Ecto neural progenitor cell (in vitro differentiated cells): ENCODE measurements at places on chromosomes 6 and 20.

GRCh38 chr6:151722342-151722741 is 85.1 kb upstream of the ESR1 start:
- DNase-seq, result no peak

DNA sequence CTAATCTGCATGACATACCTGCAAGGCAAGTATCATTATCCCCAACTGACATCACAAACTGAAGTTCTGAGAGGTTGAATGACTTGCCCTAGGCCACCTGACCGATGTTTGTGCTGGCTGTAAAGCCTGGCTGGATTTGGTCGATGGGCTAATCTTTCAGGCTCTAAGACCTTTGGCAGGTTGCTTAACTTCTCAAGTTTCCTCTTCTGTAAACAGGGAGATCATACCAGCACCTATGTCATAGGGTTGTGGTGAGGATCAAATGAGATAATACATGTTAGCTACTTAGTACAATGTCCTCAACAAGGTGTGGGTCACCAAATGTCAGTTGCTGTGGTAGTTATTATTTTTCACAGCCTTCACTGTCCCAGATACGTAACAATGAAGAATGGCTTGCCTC is 14.2 kb downstream of the ANKRD66 start:
- DNase-seq, result no peak

GRCh38 chr6:154222716-154223115 is 133.9 kb downstream of the IPCEF1 start:
- DNase-seq, result no peak

DNA sequence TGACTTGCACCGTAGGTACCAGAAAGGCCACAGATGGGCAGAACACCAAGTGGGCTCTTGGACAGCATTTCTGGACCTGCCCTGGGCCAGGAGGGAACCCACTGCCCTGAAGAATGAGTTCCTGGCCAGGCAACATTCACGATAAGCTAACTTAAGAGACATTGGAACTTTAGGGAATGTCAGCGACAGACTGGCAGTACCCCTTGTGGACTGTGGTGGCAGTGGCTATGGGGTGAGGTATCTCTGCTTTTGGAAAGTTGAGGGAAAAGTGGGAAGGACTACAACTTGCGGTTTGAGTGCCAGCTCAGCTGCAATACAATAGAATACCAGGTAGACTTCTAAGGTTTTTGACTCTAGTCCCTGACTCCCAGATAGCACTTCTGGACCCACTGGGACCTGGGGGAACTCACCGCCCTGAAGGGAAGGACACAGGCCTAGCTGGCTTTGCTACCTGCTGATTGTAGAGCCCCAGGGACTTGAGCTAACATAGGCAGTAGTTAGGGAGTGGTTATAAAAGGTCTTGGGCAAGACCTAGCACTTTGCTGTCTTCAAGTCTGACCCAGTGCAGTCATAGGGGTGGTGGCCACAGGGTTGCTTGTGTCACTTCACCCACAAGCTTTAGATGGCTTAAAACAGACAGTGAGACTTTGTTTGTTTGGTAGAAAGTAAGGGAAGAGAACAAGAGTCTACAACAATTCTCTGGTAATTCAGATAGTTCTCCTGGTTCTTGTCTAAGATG is 617.6 kb downstream of the COL12A1 start:
- DNase-seq, result no peak

DNA sequence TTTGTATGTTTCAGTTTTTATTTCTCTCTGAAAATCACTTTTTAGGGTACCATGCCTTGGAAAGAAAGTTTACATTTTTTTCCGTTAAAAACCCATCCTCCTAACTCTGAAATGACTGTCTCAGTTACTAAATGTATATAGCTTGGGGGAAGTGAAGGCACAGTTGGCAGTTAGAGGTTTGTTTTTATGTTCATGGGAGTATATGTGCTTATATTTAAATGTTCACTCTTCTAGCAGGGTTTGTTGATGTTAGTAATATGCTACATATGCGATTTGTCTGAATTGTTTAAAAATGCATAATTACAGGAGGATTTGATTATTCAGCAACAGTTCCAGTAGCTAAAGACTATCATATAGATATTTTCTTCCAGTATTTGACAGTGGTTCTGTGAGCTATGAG is 31.1 kb downstream of the CDKAL1 start:
- DNase-seq, result no peak

DNA sequence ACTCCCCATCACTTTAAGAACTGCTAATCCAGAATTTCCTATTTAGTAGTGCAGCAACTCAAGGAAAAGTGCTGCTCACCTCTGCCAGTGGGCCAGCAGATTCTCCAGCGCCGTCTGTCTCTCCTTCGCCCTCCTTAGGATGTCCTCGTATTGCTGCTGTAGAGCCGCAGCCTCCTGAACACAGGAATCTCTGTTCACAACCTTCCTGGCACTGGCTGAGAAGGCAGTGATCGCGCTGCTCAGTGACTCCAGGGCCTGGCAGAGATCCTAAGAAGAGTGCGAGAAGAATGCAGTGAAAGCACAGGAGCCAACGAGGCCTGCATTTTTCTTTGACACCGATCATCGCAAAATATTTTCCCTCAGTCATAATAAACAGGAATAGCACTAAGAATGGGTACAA is 209.0 kb downstream of the SYNE1 start:
- DNase-seq, result peak; percentile 53

GRCh38 chr6:133648581-133648980 is 240.3 kb upstream of the TCF21 start:
- no peak for DNase-seq

DNA sequence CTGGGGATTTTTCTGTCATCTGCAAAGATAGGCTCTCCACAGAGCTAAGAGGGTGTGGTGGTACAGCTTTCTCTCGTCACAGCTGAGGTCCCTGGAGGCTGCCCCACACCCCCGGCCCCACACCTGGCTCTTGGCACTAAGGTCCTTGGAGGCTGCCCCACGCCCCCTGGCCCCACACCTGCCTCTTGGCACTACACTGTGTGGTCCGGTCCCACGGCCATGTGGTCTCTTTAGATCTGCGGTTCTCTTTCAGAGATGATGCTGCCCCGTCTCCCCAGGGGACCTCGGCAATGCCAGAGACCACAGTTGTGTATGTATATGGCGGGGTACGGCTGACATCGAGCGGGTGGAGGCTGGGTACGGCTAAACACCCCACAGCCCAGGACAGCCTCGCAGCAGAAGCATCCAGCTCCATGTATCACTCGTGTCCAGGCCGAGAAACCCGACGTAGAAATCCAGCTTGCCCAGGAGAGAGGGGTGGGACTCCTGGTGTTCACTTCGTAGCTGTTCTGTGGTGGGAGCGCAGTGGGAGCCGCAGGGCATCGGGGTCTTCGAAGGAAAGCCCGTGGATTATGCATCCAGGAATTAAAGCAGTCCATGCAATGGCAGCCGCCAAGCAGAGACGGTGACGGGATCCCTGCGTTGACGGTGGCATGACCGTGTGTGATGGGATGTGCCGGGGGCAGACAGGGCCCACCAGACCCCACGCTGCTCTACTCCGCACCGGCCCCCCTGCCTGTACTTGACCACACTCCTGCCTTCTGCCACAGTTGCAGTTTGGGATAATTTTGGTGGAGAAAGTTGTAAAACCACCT is 292.1 kb downstream of the CDH4 start:
- DNase-seq, result no peak

DNA sequence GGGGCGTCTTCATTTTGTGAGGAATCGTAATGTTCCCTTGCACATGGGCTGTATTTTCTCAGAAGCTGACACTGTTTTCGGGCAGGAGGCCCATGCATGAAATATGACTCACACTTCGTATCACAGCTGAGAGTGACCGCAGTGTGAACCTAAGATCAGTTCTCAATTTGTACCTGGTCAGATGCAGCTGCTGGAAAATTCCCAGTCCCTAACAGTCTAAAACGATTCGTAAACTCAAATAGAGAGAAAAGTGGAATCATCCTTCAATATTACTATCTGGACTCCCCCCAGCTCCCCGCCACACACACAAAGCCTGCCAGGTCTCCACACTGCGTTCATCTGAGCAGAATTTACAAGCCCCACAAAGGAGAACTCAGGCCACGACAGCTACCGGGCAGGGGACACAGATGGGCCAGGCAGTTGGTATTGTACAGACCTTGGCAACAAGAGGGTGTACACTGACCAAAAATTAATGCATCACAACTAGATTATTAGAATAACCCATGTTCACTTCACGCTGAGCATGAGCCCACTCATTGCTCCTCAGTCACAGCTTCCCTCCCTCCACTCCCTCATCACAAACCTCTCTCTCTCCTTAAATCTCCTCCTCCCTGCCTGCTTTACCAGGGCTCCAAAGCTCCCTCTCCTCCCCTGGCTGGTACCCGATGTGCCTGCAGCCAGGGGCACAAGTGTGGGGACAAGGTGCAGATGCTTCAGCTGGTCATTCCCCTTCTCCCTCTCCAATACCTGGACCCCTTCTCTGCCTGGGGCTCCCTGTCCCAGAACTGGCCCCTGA is 488.4 kb downstream of the PREX1 start:
- no peak for DNase-seq

DNA sequence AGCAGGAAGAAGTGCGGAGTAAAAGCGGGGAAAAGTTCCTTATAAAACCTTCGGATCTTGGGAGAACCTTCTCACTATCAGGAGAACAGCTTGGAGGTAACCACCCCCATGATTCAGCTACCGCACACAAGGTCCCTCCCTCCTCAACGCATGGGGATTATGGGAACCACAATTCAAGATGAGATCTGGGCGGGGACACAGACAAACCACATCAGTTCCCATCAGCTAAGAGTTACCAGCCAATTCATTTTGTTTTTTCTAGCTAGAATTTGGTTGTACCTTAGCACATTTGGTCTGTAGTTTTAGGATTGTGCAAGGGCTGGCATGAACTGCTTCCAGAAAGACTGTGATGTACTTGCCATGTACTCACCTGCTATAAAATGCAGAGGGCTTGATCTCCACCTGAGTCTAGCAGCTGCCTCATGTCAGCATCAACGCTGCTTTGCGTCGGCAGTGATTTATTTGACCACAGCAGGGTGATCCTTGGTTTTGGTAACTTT is 94.7 kb upstream of the SLC2A12 start:
- no peak for DNase-seq

GRCh38 chr20:44021900-44022299 is 107.2 kb downstream of the TOX2 start:
- DNase-seq, result peak; percentile 26

- DNase-seq, result peak; percentile 87
Observed at GRCh38 chr6:27177485-27178406, 69.8 kb upstream of the PRSS16 start.

DNA sequence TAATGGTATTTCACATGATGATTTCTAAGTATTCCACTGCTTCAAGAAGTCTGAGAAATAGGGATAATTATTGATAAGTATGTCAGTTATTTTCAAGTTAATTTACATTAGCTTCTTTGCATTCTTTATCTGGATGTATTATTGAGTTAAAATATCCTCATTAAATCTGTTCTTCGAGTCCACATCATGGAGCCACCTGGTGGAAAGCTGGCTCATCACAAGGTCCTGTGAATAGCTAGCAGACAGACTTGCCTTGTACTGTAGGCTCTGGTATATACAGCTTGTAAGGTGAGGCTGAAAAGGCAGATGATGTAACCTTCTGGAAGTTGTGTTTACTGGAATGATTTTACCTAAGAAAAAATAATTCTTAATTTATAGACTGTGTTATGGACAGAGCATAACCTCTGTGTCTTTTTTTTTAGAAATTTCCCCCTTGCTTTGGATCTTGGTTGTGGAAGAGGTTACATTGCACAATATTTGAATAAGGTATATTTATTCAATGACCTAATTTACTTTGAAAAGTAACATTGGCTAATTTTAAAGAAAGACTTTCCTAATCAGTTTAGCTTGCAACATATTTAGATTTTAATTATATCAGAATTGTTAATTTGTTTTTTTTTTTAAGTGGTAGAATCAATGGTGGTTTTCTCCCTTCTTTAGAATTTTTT is 3.5 kb downstream of the NDUFAF5 start:
- peak; percentile 46 for DNase-seq

DNA sequence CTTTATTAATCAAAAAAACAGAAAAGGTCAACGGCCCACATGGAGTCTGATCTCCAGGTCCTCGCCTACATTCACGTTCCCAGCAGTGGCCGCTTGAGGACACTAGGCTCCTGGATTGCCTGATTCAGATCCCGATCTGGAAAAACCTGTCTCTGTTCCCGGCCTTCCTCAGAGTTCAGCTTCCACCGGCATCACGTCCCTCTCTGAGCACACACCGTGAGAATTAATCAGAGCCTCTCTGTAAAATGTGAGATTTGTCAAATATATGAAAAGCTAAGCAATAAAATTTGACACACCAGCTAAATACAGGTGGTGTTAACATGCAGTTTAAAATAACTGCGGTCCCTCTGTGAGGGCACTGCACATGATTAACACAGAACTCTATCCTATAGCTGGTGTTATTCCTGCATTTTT is 122.8 kb upstream of the COL21A1 start:
- DNase-seq, result peak; percentile 61

DNA sequence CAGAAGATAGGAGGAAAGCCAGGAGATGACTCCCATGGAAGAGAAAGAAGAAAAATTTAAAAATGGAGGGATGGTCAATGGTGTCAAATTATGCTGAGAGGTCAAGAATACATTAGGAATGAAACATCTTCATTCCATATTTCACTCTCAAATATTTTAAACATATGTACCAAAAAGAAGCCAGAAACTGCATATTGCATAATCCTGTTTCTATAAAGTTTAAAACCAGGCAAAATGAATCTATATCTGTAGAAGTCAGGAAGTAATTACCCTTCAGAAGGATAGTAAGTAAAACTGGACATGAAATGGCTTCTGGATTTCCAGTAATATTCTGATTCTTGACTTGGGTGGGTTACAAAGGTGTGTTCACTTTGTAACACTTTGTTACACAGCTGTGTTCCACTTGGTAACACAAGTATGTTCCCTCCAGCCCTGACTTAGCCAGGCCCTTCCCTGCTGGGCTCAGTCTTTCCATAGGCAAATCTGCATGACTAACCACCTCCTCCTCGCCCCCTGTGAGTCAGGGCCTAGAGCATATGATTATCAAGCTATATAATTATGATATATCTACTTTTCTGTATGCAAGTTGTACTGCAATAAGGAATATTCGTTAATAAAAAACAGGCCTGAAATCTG is 20.2 kb upstream of the C6orf141 start:
- DNase-seq, result no peak

DNA sequence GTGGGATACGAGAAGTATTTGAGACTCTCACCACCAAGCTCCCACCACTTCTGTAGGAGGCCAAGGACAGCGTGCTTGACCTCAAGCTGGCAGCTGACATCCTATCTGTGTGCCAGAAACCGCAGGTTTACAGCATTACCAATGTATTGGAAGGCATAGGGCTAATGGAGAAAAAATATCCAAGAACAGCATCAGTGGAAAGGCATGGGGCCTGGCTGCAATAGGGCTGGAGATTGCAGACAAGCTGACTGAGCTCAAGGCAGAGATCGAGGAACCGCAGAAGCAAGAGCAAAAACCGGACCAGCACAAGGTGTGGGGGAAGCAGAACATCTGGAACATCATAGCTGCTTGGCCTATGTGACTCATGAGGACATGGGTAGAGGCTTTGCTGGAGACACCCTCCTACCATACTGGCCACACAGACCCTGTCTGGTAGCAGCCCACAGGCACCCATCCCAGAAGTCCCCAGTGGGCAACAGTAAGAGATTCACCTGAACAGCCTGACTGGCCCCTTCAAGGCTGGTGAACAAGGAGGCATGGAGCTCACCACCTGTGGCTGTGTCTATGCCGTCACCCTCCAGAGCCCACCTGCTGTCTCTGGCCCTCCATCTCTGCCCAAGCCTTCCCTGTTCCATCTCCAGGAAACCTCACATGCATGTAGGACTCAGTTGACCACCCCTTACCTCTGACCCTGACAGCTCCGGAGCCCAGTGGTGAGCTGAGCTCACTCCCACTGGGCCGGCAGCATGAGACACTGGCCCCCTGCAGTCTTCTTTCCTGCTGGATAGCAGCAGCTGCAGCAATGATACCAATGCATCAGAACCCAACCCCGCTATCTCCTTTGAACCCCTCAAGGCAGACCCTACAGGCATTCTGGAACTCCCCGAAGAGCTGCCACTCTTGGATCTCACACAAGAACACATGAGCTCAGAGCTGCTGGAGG is 171.1 kb downstream of the KIF6 start:
- no peak for DNase-seq
